ENCODE measurements at places on chromosomes 6 and 20.

DNA sequence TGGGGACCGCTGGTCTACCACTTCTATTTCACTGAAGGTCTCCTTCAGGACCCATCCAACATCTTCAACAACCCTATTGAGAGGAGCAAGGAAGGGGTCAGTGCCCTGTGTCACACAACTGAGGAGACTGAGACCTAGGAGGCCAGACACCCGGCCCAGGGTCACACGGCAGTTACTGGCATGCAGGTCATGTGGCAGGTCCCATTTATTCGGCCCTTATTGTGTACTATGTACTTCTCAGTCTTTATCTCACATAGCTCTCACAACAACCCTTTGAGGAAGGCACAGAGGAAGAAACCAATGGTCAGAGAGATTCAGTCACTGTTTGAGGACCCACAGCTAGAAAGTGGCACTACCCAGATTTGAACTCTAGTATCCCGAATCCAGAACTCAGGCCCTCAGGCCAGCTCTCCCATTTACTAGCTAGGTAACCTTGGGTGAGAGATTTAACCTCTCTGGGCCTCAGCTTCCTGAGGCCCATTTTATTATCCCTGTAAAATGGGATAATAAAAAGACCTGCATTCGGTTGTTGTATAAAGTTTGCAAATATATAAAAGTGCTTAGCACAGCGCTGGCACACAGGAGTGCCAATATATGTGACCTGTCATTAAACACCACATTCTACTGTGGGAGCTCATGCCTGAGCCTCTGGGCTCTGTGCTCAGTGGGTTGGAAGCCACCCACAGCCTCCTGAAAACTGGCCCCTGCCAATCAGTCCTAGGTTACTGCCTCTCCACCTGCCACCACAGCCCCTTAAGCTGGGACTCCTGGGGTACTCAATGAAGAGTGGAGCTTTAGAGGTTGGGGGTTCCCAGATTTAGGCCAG is 15.8 kb downstream of the TFEB start:
- no peak for DNase-seq

DNA sequence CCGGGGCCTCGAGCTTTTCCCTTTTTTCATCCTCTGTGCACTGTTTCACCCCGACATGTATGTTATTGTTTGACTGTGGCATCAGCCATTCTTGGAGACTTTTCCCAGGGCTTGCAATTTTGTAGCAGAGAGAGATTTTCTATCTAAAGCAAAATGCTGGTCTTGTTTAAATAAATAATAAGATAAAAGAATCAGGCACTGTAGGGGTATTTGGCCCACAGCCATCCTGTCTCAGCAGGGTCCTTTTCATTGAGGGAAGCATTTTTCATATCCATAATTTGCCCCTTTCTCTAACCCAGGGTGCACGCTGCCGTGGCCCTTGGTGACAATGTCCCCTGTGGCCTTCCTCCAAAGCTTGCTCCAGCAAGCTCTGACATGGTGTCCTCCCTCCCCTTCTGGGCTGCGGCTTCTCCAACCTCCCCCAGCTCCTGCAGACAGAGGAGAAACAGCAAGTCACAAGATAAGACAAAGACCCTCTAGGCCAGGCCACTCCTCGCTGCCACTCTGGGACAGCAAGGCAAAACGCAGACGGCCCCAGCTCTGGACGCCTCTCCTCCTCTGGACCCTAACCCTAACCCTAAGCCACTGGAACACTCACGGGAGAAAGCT is 117.6 kb downstream of the MYLK4 start:
- no peak for DNase-seq

- DNase-seq: no peak
Measured at GRCh38 chr6:101803136-101803535, 409.6 kb downstream of the GRIK2 start.

GRCh38 chr6:170136541-170137175 is 154.2 kb downstream of the DLL1 start:
- no peak for DNase-seq

GRCh38 chr6:135344526-135344925 is 153.0 kb downstream of the AHI1 start:
- no peak for DNase-seq

GRCh38 chr6:158021814-158022748 is 40.4 kb downstream of the SYNJ2 start:
- no peak for DNase-seq

DNA sequence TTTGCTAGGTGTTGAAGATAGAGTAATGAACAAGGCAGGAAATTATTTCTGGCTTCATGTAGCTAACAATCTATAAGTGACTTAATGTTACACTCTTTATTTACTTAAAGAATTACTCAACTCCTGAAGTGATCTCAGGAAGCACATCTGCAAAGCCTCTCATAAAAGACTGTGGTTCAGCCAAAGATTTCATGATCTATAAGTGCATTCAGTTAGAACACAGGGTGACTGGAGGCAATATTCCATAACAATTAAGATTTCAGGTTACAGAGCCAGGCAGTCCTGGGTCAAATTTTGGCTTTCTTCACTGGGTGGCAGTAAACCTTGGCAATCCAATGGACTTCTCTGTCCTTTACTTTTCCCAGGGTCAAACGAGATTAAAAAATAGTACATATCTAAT is 204.0 kb downstream of the TPBG start:
- DNase-seq: no peak

DNA sequence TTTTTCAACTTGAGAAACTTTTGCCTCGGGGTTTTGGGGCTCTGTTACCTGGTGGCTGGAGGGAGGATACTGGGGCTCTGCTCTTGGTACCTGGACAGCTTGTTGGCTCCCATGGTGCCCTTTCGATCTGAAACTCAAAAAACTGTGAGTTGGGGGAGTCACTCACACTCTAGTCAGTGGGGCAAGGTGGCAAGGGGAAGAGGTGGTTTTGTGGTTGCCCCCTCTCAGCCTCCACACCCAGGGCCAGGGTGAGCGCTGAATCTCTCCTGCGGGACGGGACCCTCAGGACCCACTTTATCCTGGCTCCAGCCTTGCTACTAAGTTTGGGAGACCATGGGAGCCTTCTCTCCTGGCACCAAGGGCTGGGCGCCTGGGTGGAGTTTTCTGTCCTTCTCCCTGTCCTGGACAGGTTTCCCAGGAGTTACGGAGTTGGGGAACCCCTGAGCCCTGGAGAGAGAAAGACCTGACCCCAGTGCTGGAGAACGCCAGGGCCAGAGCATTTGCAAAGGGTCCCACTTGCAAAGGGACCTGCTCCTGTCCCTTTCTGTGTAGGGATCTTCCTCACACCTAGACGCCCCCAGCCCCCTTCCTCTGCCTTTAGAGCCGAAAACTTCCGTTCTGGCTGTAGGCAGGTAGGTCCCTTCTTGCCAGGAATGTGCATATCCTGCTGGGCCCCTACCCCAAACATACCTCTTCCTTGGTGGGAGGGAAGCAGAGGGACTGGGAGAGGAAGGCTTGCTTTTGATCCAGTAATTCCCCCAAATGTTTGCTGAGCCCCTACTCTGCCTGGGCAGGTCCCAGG is 2.9 kb downstream of the FOXP4 start:
- no peak for DNase-seq

DNA sequence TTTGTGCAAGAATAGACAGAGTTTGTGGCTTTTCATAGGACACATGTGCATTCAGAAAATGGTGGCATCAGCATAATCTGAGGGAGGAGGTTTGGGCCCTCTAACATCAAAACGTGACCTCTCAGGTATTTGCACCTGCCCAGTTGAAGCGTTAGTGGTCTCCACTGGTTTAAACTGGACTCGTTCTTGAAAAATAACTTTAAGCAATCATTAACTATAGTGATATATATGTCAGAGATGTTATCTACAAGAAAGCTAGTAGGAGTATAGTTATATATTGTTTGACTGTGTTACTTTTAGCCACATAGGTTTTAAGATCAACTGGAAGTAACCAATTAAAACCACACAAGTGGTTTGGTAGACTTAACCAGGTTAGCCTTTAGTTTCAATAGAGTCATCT is 607.4 kb downstream of the MAFB start:
- DNase-seq: no peak

GRCh38 chr6:162785632-162786242 is 58.0 kb downstream of the PACRG start:
- DNase-seq: no peak

GRCh38 chr20:20712004-20712473 is 405 bp downstream of the RALGAPA2 start:
- DNase-seq: no peak

GRCh38 chr20:59335377-59335776 is 35.0 kb downstream of the EDN3 start:
- DNase-seq: no peak

DNA sequence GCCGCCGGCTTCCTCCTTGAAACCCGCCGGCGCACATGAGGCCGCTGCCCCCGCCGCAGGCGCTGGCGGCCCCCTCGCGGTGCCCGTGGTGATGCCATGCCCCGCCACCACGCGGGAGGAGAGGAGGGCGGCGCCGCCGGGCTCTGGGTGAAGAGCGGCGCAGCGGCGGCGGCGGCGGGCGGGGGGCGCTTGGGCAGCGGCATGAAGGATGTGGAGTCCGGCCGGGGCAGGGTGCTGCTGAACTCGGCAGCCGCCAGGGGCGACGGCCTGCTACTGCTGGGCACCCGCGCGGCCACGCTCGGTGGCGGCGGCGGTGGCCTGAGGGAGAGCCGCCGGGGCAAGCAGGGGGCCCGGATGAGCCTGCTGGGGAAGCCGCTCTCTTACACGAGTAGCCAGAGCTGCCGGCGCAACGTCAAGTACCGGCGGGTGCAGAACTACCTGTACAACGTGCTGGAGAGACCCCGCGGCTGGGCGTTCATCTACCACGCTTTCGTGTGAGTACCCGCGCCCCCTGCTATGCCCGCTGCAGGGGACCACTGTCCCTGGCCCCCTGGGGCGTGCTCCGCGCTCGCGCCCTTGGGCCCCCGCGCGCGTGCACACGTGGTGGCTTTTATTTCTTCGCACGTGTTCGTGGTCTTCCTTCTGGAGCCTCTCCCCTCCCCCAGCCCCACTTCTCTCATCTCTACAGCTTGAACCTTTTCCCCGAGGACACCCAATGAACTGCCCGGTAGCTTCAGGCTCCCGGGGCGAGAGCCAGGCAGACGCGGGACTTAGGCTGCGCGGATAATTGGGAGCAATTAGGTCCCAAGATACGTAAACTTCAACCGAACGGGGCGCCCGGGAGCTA is 453 bp downstream of the KCNQ5 start:
- DNase-seq: peak; percentile 27

- DNase-seq: no peak
Measured at GRCh38 chr6:137181891-137182653, 8.6 kb upstream of the IL22RA2 start.

- no peak for DNase-seq
Measured at GRCh38 chr6:103570431-103570830, 1289.3 kb downstream of the HACE1 start.

- no peak for DNase-seq
Measured at GRCh38 chr6:49634836-49635218, 1.8 kb downstream of the RHAG start.

- no peak for DNase-seq
Measured at GRCh38 chr6:16058201-16058928, 70.5 kb upstream of the MYLIP start.

GRCh38 chr20:513429-513828 is 30.2 kb downstream of the CSNK2A1 start:
- DNase-seq: no peak

DNA sequence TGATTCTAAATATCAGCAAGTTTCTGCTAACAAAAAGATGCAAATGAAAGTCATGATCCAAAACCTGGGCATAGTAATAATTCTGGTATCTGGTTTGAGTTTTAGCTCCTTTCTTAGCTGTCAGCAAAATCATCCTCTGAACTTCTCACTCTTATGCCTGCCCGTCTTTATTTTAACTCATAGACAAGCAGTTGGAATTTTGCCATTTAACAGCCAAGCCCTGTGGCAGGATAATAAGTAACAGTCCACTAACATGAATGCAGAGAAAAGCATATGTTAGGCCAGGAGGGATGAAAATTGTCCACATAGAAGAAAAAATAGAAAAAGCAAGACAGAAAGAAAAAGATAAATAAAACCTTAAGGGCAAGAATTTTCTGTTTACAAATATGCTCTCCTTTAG is 170.0 kb upstream of the LAMA2 start:
- DNase-seq: no peak

- peak; percentile 74 for DNase-seq
Measured at GRCh38 chr6:25872814-25873213, 1.2 kb downstream of the SLC17A3 start.

Measured in central memory CD4-positive, alpha-beta T cell (primary cell).